ENCODE measurements at places on chromosomes 1 and 21.

- DNase-seq: peak; percentile 85
Observed at GRCh38 chr1:154328318-154329151, 3.2 kb downstream of the ATP8B2 start.

DNA sequence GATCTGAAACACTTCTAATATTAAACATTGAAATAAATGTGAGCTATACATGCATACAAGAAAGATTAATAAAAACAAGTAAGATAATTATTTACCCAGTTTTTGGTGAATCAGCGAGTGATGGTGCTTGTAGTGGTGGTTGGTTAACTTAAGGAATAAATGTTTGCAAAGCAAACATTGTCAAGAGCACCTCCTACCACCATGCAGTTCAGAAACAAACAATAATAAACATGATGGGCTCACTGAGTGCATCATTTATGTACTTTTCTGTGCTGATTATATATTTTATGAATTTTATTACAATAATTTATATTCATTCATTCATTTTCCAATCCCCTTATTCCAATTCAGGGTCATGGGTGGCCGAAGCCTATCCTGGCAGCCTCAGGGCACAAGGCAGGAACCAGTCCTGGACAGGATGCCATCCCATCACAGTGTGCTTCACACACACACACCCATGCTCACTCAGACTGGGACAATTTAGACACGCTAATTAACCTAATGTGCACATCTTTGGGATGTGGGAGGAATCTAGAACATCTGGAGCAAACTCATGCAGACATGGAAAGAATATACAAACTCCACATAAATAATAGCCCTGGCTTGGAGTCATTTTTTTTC, 57.8 kb downstream of the ZMYM4 start:
- DNase-seq: no peak

DNA sequence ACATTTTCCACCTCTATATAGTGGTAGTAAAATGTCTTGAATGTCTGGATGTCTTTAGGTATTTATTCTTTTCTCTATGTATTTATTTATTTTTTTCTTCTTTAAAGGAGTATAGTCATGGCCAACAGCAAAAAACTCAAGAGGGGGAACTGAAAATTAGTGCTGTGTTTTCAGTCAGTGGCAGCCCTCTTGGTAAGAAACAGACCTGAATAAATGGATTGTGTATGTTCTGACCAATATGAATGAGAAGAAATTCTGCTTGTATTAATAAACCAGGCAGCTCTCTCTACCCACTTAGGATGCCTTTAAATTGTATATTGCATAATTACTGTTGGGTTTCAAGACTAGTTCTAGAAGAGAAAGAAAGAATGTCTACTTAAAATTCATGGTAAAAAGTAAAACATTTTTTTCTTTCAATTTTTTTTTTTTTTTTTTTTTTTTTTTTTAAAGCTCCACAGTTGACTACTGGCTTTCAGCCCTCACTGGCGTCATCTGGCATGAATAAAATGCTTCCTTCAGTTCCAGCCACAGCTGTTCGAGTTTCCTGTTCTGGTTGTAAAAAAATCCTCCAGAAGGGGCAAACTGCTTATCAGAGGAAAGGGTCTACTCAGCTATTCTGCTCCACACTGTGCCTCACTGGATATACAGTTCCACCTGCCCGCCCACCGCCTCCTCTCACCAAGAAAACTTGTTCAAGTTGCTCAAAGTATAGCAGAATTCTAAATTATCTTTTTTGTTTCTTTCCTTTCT, 101.6 kb downstream of the ZMYM4 start:
- no peak for DNase-seq

- DNase-seq: no peak
Observed at GRCh38 chr1:208173749-208174148, 70.4 kb downstream of the PLXNA2 start.

- no peak for DNase-seq
Observed at GRCh38 chr1:27293915-27294314, 28.0 kb upstream of the TMEM222 start.

GRCh38 chr1:203520315-203520714, 26.4 kb downstream of the OPTC start:
- no peak for DNase-seq

- DNase-seq: no peak
Observed at GRCh38 chr1:185971688-185972087, 237.5 kb downstream of the HMCN1 start.

DNA sequence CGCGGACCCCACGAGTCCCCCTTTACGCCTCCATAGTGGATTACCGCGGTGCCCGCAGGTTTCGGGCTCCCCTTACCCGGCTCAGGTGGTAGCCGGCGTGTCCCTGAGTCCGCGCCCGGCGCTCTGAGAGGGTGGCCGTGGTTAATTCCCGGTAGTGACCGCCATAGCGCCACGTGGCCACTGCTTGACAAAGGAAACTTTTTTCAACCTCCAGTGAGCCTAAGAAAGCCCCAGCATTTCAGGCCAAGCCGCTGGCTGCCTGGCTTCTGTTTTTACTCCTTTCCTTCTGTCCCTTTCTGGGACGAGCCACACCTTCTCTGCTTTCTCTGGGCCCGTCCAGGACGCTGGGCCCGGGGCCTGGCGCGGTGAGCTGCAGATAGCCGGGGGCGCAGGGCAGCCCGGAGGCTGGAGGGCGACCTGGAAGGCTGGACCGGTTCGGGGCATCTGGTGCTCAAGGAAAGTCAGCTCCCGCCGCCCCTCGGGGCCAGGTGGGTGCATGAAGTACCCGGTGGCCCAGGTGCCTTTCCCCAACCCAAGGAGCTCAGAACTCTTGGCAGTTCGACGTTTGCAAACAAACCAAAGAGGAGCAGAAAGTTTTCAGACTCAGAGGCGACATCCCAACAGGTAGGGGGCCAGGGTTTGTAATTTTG, 540 bp upstream of the C1orf198 start:
- DNase-seq: peak; percentile 80

GRCh38 chr1:23594927-23595353, 35.6 kb upstream of the ID3 start:
- no peak for DNase-seq

GRCh38 chr1:181090641-181091126, 2.2 kb downstream of the IER5 start:
- no peak for DNase-seq

- no peak for DNase-seq
Observed at GRCh38 chr1:66981679-66982078, 56.9 kb downstream of the MIER1 start.

GRCh38 chr1:4760088-4760487, 105.7 kb downstream of the AJAP1 start:
- DNase-seq: no peak

DNA sequence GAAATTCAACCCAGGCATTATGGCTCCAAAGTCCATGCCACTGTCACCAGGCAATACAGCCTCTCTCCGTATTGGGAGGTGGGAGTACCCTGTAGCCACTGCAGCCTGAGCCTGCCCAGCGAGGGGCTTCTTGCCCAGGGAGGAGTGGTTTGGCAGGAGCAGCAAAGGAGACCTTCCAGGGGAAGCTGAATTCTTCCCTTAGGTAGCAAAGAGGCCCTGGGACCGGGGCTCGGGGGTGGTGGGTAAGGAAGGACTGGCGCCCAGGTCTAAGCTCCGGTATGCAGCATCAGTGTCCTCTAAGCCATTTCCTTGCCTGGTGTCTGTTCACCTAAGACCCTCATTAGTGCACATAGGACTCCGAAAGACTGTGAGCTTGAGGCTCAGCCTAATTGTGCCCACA, 17.0 kb downstream of the TNNT2 start:
- no peak for DNase-seq

- DNase-seq: no peak
Observed at GRCh38 chr1:25744636-25745425, 55.2 kb upstream of the SELENON start.

DNA sequence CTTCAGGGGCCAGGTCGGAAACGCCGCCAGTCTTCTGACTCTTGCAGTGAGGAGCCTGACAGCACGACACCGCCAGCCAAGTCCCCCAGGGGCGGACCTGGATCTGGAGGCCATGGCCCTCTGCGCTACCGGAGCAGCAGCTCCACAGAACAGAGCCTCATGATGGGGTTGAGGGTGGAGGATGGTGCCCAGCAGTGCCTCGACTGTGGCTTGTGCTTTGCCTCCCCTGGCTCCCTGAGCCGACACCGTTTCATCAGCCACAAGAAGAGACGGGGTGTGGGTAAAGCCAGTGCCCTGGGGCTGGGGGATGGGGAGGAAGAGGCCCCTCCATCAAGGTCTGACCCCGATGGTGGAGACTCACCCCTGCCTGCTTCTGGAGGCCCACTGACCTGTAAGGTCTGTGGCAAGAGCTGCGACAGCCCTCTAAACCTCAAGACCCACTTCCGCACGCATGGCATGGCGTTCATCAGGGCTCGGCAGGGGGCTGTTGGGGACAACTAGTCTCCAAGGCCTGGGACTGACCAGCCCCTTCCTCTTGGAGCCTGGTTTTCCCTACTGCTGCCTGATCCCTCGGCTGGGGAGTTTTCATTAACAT, 8.7 kb downstream of the ZNF687 start:
- no peak for DNase-seq

Measured in NCI-H1417 (cell line).